ENCODE measurements at places on chromosomes 7 and 10. TPM values are rescaled to one million over a fixed set of nuclear protein-coding genes. Genes with fewer than 3 reads are reported as not detected.

- no peak for DNase-seq
These were observed 4.0 kb downstream of the MXI1 start for GRCh38 chr10:110211465-110211843.

DNA sequence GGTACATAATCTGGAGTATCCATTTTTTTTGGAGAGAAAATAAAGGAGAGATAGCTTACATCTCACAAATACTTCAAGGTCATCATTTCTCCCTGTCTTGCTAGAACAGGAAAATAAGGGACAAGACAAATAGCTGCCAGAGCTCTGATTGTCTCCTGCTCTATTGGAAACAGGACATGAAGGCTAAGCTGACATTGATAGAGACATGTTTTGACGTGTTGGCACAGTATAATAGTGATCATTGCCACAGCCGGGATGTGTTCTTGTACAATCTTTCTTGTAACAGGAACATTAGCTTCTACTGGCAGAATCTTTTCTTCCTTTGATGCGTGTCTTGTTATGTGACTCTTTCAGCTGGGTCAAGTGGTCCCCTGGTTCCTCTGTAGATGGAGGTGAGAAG lies 279.3 kb upstream of the MTPN start:
- DNase-seq = no peak

- DNase-seq = no peak
These were observed 72.9 kb upstream of the ARMC3 start for GRCh38 chr10:22854935-22855421.

The SEMA4G gene
- total RNA-seq = 46.2 TPM

The GPR26 gene
- not detected for total RNA-seq
